ENCODE measurements at places on chromosomes 4 and X. TPM values are rescaled to one million over a fixed set of nuclear protein-coding genes. Genes with fewer than 3 reads are reported as not detected.

Gene ZNF185
- 1.0 TPM for total RNA-seq

Gene LPAR4
- not detected for total RNA-seq

Gene TCEAL5
- not detected for total RNA-seq

Gene CHM
- total RNA-seq = 33.0 TPM

Gene RPA4
- 2.9 TPM for total RNA-seq

Gene CT47B1
- not detected for total RNA-seq

Gene GSPT2
- 5.2 TPM for total RNA-seq

Gene RNF150
- total RNA-seq = 18.0 TPM

Gene PABPC1L2A
- not detected for total RNA-seq

Gene RFC1
- 73.4 TPM for total RNA-seq

Gene AFP
- total RNA-seq = 0.36 TPM

Gene ADGRG4
- not detected for total RNA-seq

Gene CYTL1
- total RNA-seq = 4.8 TPM

Gene TCEAL6
- not detected for total RNA-seq

Gene COL4A6
- total RNA-seq = under 0.01 TPM

Gene SMPX
- total RNA-seq = not detected

Gene TEX11
- total RNA-seq = not detected

Gene UGT2B15
- not detected for total RNA-seq

Gene MGAT4D
- total RNA-seq = not detected

Gene MTTP
- 1.4 TPM for total RNA-seq

Gene STARD8
- total RNA-seq = 10.3 TPM

Gene TREX2
- total RNA-seq = 3.4 TPM

Gene PABPC1L2B
- total RNA-seq = not detected

Gene ZCCHC12
- not detected for total RNA-seq

Gene CTAG1B
- total RNA-seq = not detected

Gene CCDC110
- 1.8 TPM for total RNA-seq

Gene NDNF
- under 0.01 TPM for total RNA-seq

Gene CLOCK
- total RNA-seq = 34.0 TPM

Gene SSX4
- not detected for total RNA-seq

Gene RGN
- not detected for total RNA-seq

Gene GAB3
- total RNA-seq = 10.7 TPM

Gene USP17L30
- not detected for total RNA-seq

Gene SLITRK4
- not detected for total RNA-seq

Gene TEC
- total RNA-seq = 1.2 TPM

All from melanocyte of skin (primary cell).